ENCODE measurements at places on chromosomes 11 and 22.

DNA sequence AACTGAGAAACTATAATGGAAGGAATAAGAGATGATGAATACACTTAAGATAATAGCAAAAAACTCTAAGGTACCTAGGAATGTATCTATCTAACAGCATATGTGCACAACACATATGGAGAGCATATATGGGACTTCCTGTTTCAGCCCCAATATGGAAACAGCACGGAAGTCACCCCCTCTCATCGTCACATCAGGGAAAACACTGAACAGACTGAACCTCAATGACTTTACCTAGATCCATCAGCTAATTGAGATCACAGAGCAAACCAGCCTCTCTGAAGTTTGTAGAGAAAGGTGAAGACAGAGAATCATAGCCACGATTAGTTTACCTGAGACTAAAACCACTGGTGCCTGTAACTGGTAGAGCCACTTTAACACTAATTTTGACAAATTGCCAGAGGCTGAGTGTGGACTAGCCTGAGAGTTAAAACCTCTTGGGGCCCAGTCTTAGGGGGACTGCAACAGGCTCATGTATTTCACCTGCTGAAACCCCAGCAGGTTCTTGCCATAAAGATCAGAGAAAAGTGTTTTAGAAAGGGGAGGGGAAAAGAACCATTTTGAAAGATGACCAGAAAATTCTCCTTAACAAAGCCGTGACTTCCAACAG lies 722.6 kb downstream of the TBC1D22A start:
- no peak for DNase-seq

GRCh38 chr11:47409440-47410369 lies 1.3 kb downstream of the SLC39A13 start:
- DNase-seq: no peak

DNA sequence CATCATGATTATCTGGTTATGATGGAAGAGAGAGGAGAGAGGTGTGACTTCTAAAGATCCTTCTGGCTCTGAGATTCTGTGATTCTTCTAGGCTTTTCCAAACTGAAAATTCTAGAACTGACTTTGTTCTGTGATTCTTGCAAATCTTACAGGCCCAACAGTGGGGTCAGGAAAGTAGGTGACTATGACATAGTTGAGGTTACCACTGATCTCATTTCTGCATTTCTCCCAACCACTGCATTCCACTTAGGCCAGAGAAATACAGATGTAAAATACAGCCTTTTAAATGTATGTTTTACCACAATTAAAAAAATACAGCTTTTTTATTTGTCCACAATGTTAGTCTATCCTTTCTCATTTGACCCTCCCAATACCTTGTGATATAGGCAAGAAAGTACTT lies 83.7 kb downstream of the STIM1 start:
- no peak for DNase-seq

GRCh38 chr11:47659276-47659675 lies 16.9 kb upstream of the MTCH2 start:
- DNase-seq: no peak

- no peak for DNase-seq
Observed at GRCh38 chr22:27625769-27626674, 175.5 kb downstream of the MN1 start.

- no peak for DNase-seq
Observed at GRCh38 chr11:69587454-69588090, 53.4 kb upstream of the CCND1 start.

- DNase-seq: no peak
Observed at GRCh38 chr11:8127447-8127846, 41.4 kb downstream of the RIC3 start.

DNA sequence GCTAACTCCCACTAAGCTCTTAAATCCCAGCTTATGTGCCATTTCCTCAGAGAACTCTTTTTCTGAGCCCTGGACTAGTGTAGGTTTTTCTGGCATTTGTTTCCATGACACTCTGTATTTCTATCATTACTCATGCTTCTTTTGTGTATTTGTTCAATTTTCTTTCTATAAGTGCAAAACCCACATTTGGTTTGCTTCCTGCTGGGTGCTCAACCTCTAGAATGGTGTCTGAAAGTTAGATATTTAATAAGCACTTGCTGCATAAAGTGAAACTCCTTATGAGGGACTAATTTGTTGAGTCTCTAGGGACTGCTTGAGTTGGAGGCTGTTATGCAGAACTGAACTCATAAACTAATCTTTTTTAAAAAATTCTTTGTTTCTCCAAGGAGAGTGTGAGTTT lies 68.6 kb downstream of the SYT9 start:
- DNase-seq: no peak

- no peak for DNase-seq
Observed at GRCh38 chr22:49352361-49353169, 475.1 kb downstream of the BRD1 start.

DNA sequence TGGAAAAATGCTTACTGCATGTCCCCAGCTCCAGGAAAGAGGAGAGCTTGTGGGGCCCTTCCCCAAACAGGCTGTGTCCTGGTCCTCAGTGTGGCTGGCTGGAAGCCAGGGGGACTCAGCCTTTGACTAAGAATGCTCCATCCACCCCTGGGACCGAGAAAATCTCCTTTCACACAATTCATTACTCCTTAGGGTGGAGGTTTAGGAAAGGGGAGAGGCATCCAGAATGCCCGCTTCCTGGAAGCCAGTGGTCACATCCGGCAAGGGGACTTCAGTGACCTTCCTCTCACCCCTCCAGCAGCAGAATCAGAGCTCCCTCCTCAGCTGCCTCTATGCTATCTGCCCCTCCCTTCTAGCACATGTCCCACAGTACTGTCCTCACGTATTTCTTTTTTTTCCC lies 21.9 kb downstream of the ATG16L2 start:
- DNase-seq: no peak

GRCh38 chr11:126282361-126282735 lies 545 bp upstream of the TIRAP start:
- peak; percentile 66 for DNase-seq

Data from head of caudate nucleus (tissue), 42 donors.